Hippocampal formation (tissue), 2 donors: ENCODE measurements at places on chromosomes 4 and X.

GRCh38 chr4:104501290-104501689 is 6.6 kb upstream of the CXXC4 start:
- no peak for DNase-seq

DNA sequence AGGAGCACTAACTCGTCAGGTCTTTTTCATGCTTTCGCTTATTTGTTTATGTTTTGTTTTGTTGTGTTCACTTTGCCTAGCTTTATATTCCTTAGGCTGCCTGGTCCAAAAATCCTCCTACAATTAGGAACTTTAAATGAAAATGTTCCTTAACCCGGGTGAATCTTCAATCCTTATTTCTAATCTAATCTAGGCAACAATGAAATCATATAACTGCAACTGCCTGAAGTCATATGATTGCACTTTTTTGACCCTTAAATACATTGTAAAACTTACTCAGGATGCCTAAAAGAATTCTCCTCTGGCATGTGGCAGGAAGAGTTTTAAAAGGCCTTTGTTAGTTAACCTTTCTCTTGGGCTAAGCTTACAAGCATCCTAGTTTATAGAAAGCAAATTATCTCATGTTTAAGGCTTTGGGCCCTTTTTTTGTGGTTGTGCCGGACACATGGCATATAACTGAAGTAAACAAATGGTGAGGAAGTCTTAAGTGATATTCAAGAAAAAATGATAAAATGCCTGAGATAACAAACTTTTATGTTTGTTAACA is 279.4 kb downstream of the FAT4 start:
- no peak for DNase-seq

GRCh38 chr4:110310795-110311194 is 112.4 kb upstream of the ELOVL6 start:
- DNase-seq, result no peak

DNA sequence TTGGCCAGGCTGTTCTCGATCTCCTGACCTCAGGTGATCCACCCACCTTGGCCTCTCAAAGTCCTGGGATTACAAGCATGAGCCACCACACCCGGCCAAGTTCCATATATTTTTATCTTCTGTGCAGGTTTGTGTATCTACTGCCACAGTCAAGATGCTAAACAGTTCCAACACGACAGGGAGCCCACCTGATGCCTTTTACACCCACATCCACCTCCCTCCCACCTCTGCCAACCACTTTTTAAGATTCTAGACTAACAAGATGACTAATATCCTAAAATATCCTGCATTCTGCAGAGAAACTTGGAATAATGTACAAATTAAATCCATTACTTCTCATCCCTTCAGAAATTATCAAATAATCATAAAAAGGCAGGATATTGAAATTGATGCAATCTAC is 19.3 kb upstream of the RPL34 start:
- DNase-seq, result no peak

DNA sequence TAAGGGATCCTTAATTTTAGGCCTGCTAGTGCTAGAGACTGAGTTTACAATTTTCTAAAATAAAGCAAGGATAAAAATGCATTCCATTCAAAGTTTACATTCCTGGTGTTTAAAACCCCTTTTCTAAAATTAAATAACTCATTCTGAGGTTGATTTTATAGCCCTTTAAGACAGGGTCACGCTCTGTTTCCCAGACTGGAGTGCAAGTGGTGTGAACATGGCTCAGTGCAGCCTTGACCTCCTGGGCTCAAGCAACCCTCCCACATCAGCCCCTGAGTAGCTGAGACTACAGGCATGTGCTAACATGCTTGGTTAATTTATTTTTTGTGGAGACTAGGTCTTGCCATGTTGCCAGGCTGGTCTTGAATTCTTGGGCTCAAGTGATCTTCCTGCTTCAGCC is 6.8 kb upstream of the CDKL2 start:
- no peak for DNase-seq

GRCh38 chrX:6465756-6466155 is 69.2 kb downstream of the VCX3A start:
- no peak for DNase-seq

DNA sequence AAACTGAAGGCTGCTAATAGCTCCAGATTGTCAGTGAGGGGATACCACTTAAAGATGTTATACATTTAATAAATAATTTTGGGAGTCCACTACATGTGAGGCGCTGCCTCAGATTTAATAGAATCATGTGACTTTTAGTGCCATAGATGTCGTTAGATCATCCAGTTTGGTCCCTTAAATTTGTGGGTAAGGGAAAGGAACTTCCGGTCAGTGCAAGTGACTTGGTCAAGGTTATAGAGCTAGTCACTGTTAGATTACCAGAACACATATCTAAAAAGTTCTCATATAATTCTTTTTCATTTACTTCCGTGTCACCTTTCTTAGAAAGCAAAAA is 529 bp upstream of the UBA6 start:
- peak; percentile 45 for DNase-seq

DNA sequence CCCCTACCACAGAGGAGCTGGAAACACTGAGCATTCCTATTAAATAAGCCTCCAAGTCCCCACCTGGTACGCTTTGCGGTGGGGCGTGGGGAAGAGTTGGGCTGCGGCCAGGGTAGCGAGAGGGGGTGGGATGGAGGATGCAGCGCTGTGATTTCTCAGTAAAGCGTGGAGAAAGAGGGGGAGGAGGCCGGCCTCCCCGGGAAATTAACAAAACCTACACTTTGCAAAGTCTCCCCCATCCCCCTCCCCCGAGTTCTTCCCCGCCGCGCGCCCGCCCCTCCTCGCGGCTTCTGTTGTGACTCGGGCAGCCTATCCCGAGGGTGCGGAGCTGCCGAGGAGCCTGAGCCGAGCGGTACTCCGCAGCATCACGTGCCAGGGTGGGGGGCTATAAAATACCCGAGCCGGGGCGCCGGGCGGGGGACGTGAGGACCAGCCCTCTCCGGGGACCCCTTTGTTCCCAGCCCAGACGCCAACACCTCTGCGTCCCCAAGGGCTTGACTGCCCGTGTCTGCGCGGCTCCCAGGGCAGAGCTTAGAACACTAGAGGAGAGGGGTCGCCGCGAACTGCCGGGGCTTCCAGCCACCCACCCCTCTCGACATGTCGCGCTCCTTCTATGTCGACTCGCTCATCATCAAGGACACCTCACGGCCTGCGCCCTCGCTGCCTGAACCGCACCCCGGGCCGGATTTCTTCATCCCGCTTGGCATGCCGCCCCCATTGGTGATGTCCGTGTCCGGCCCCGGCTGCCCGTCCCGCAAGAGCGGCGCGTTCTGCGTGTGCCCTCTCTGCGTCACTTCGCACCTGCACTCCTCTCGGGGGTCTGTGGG is at the start of gene GSX2:
TSS of gene GSX2 (plus strand) at position 416 of the 827 bp plus-strand sequence. CDS start at position 598, 182 bp downstream.
- no peak for DNase-seq

DNA sequence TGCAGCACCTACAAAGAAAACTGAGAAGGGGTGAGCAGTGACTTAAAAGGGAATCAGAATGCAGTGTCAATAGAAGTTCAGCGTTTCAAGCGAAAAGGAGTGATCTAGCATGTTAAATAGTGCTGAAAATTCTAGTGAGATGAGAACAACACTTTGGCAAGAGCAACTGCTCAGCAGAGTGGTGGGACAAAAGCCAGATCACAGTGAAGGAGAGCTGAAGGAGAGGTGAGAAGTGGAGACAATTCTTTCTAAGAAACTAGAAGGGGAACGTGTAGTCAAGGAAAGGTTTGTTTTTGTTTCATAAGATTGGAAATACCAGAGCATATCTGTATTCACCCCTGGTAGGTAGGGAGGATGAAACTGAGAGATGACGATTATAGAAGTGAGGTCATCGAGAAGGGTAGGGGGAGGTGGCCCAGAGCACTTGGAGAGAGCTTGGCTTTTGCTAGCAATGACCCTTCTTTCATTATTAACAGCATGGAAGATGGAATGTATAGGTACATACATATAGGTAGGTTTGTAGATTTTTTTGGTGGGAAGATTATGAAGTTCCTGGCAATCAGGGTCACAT is 33.7 kb downstream of the SRPX2 start:
- no peak for DNase-seq

GRCh38 chr4:83248486-83248885 is 36.1 kb downstream of the COQ2 start:
- DNase-seq, result no peak

GRCh38 chr4:11470438-11471045 is 41.8 kb upstream of the HS3ST1 start:
- DNase-seq, result no peak

DNA sequence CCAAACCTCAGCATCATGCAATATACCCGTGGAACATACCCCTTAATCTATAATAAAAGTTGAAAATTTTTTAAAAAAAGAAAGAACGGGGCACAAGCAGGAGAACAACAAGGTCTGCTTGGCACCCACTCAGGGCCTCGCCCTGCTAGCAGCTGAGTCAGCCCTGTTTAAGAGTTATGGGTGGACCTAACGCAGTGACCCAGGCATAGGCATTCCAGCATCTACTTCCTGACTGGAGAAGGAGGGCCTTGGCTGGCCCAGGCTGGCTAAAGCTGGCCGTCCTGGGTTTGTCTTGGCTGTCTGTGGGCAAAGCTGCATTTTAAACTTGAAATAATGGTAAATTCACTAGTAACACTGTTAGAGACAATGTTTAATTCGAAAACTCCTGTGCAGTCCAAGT is 236.7 kb upstream of the PGRMC2 start:
- DNase-seq, result no peak

DNA sequence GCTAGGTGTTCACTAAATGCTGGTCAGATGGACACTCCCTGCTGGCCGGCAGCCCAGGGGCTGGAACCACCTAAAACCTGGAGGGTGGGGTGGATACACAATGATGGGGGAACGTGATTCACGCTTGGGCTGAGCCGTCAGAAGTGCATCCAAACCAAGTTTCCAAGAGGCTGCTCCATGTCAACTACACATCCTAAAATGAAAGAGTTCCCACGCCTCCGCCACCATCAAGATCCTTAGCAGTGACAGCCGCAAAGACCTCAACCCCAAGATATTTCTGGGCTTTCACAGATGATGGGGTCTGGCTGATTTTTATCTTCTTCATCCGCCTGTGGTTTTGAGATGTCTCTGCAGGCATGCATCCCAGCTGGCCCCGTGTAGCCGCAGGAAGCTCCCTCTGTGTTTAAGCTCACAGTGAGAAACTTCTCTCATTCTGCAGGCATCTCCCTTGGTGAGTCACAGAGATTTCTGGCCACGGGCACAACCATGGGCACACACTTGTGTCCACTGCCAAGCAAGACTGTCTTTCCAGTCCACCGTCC is 84.4 kb downstream of the HTRA3 start:
- no peak for DNase-seq

DNA sequence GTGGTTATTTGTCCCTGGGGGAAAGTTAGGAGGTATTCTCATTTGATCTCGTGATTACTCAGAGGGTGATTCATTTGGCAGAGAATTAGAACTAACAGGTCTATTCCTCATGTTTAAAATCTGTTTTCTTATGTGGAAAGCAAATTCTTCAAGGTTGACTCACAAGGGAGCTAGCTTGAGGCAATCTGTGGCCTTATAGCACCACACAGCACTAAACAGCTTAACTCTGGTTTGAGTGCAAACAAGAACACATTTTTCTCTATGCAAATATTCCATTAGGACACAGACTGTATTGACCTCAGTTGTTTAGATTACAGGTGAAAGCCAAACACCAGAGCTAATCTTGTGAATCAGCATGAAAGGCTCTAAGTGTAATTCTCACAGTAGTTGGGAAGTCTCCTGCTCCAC is 694.4 kb upstream of the POU3F4 start:
- no peak for DNase-seq

DNA sequence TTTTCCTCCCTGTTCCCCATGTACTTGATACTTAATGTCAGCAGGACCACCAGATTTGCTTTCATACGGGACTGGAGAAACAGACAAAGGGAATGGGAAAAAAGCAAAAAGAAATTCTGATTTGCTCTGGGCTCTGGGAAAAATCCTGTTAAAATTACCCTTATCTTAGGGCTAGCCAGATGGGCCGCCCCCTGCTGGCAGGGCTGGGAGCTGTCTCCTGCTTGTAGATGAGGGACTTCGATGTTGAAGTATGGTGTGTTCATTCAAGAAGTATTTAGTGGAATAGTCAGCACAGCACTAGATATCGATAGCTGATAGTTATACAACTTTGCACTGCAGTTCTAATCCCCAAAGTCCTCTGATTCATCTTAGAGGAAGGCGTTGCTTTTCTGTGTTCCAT is 45.8 kb downstream of the BCORL1 start:
- DNase-seq, result peak; percentile 7

- DNase-seq, result no peak
Observed at GRCh38 chr4:173057901-173058300, 110.7 kb upstream of the GALNT7 start.

DNA sequence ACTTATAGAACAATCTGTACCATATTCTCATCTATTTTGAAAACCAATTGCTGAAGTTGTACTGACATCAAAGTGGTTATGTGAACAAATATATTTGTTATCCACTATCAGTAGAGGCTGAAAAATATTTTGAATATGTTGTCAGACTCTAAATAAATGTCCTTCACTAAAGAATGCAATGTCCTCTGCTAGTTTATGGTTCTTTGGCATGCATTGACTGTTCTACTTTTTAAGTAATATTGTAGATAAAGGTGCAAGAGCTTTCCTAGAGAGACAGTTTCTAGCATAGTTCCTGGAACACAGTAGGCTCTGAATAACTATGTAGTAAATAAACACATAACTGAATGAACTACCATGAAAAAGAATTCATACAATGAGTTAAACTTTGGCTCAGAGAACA is 18.2 kb upstream of the COX7B2 start:
- DNase-seq, result no peak

DNA sequence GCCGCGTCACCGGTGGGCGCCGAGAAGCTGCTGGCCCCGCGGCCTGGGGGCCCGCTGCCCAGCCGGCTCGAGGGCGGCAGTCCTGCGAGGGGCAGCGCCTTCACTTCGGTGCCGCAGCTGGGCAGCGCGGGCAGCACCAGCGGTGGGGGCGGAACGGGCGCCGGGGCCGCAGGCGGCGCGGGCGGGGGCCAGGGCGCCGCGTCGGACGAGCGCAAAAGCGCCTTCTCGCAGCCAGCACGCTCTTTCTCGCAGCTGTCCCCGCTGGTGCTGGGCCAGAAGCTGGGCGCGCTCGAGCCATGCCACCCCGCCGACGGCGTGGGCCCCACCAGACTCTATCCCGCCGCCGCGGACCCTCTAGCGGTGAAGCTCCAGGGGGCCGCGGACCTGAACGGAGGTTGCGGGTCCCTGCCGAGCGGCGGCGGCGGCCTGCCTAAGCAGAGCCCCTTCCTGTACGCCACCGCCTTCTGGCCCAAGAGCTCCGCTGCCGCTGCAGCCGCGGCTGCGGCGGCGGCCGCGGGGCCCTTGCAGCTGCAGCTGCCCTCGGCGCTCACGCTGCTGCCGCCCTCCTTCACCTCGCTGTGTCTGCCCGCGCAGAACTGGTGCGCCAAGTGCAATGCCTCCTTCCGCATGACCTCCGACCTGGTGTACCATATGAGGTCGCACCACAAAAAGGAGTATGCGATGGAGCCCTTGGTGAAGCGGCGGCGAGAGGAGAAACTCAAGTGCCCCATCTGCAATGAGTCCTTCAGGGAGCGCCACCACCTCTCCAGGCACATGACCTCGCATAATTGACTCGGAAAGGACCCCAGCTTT is 5.6 kb downstream of the PRDM8 start:
- DNase-seq, result no peak

GRCh38 chr4:103011378-103012025 is 8.0 kb downstream of the SLC9B1 start:
- DNase-seq, result no peak

- DNase-seq, result no peak
Observed at GRCh38 chrX:11768039-11768438, 10.0 kb downstream of the MSL3 start.
